Skin of body (tissue), 3 donors: ENCODE measurements at places on chromosomes 4 and X. TPM values are rescaled to one million over a fixed set of nuclear protein-coding genes. Genes with fewer than 3 reads are reported as not detected.

DNA sequence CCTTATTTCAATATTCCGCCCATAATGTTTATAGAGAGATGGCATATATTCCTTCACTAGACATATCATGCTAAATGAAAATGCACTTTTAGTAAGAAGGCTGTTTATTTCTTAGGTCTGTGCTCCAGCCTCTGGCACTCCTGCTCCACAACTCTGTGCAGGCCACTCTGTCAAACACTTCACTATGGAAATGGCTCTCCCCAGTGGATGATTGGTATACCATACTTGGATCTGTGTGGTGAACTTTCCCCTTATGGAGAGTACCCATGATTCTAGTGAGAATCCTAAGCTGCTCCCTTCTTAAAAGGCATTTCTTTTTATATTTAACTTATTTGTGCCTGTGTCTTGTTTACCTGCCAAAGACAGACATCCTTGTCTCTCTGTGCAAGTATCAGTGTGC is 480.1 kb upstream of the GALNT7 start:
- DNase-seq: no peak

DNA sequence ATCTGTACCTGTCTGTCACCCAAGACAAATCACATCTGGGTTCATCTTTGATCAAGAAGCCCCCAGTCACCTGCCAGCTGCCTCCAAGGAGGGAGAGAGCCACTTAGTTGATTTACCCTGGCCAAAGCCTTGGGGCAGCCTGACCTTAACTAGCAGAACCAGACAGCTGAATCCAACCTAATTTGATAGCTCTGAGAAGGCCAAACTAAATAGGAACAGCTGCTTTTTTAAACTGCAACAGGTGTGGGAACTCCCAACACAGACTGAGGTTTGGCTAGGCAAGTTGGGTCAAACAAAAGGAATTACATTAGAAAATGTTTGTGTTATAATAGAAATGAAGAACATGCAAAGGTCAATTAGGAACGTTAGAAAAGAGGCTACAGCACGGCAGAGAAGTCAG is 375.7 kb downstream of the NLGN4X start:
- DNase-seq: no peak

GRCh38 chrX:135596495-135596894 is 76.0 kb downstream of the INTS6L start:
- DNase-seq: no peak

GRCh38 chr4:176433983-176434382 is 114.2 kb downstream of the SPCS3 start:
- DNase-seq: no peak

HAND2 gene
- total RNA-seq: 1.1 TPM

DNA sequence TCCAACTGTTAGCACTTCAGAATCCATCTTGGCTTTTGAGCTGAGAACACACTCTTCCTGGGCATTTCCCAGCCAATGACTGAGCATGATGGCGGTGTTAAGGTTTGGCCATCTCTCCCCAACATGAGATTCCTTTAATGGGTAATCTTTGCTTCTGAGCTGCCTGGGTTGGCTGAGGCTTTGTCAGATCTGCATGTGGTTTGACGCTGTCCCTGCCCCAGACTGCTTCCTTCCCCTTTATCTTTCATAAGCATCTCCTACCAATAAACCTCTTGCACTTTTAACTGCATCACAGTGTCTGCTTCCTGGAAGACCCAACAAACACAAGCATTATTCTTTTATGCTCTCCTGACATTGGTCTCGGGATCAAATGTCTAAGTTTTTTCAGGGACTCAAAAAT is 31.5 kb upstream of the DIPK2B start:
- DNase-seq: no peak

DNA sequence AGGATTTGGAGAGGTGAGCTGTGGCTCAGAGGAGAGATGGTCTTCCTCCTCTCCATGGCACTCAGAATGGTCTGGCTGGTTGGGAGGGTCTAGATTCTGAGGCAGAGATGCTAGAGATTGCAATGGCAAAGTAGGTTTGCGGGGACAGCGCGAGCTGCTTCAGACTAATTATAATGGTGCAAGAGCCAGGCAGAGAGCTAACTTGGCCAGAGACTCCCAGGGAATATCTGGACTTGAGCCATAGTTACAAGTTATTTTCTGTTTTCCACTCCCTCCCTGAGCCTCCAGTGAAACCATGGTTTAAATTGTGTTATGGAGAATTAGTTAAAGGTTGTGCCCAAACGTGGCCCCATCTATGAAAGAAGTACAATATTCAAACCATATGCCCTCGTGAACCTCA is 44.7 kb upstream of the ELF2 start:
- no peak for DNase-seq

SMARCAD1 gene
- total RNA-seq: 59.0 TPM

GRCh38 chr4:42152507-42153504 is at the start of gene BEND4:
BEND4 (minus strand) TSS chr4:42152655; CDS start chr4:42152143, 512 bp downstream.
- DNase-seq: no peak

GRCh38 chr4:99300934-99301333 is 10.1 kb upstream of the ADH1A start:
- DNase-seq: peak; percentile 96

TIMM17B gene
- total RNA-seq: 15.0 TPM

- peak; percentile 4 for DNase-seq
Measured at GRCh38 chr4:26459756-26460530, 30.3 kb downstream of the CCKAR start.

- DNase-seq: no peak
Measured at GRCh38 chrX:129737916-129738315, 863 bp upstream of the XPNPEP2 start.

GRCh38 chr4:11869191-11869870 is 440.6 kb upstream of the HS3ST1 start:
- DNase-seq: no peak

DNA sequence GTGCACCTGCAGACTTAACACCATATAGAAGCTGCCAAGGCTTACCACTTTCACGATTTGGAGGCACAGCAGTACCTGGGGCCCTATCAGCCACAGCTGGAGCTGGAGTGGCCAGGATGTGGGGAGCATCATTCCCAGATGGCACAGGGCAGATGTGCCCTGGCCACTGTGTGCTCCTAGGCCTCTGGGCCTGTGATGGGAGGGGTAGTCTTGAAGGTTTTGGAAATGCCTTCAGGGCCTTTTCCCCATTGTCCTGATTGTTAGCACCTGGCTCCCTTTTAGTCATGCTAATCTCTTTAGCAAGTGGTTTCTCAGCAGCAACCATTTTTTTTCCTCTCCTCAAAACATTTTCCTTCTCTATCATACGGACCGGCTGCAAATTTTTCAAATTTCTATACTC is 490.2 kb downstream of the RAB28 start:
- no peak for DNase-seq
